Adrenal gland (tissue), 19 donors: ENCODE measurements at places on chromosomes 13 and 19. TPM values are rescaled to one million over a fixed set of nuclear protein-coding genes. Genes with fewer than 3 reads are reported as not detected.

PRR19 gene
- total RNA-seq, result 1.5 TPM

SOX1 gene
- not detected for total RNA-seq

PAF1 gene
- 49.7 TPM for total RNA-seq

FUT6 gene
- not detected for total RNA-seq

SIGLEC14 gene
- total RNA-seq, result not detected

ATXN8OS gene
- total RNA-seq, result not detected

NRTN gene
- total RNA-seq, result 8.7 TPM

FFAR2 gene
- total RNA-seq, result not detected

TTC9B gene
- not detected for total RNA-seq

CGB5 gene
- total RNA-seq, result not detected

BLVRB gene
- 182 TPM for total RNA-seq

GPC5 gene
- total RNA-seq, result 1.9 TPM

CYP4F11 gene
- total RNA-seq, result not detected

LIM2 gene
- total RNA-seq, result not detected

CEP89 gene
- total RNA-seq, result 9.2 TPM

SELENOV gene
- total RNA-seq, result not detected

UNC13A gene
- total RNA-seq, result 1.1 TPM

PRDX2 gene
- 1,070 TPM for total RNA-seq

S1PR2 gene
- 7.0 TPM for total RNA-seq

TNNT1 gene
- total RNA-seq, result 0.96 TPM

ZNF497 gene
- 1.5 TPM for total RNA-seq

ZFP28 gene
- 8.3 TPM for total RNA-seq

ZNF529 gene
- 19.7 TPM for total RNA-seq

TYROBP gene
- 63.9 TPM for total RNA-seq

PALM gene
- 63.3 TPM for total RNA-seq

CEACAM7 gene
- total RNA-seq, result not detected

FUT1 gene
- total RNA-seq, result 3.4 TPM

RNF113B gene
- total RNA-seq, result not detected

RNF17 gene
- not detected for total RNA-seq

SPINT2 gene
- 38.1 TPM for total RNA-seq

PCDH20 gene
- 0.76 TPM for total RNA-seq

ZNF208 gene
- total RNA-seq, result 0.28 TPM

FPR2 gene
- 0.50 TPM for total RNA-seq

IGLON5 gene
- 0.13 TPM for total RNA-seq
